NCI-H1092 treated with DMSO at 0.1 percent for 48 hours (cell line): ENCODE measurements at places on chromosomes 7 and 10.
A peak's percentile ranks its signal among the peaks of the same experiment; 100 is the strongest.

DNA sequence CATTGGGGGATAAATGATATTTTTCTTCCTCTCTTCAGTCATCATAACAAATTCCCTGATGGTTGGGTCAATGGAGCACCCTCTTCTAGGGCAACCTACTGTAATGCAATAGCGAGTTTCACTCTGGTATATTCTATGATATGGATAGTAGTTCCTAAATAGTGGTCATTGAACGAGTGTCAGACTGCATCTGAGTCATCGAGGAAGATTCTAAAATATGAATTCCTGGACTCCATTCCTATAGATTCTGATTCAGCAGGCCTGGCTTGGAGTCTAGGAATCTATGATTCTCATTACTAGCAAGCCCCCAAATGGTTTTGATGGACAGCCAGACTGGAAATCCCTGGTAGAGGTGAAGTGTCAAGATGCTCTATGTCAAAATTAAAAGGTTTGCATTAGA, 254.5 kb downstream of the BUB3 start:
- DNase-seq = no peak

GRCh38 chr10:121088524-121088923, 237.4 kb downstream of the WDR11 start:
- DNase-seq = peak; percentile 6

GRCh38 chr10:80894797-80895467, 357.2 kb downstream of the SH2D4B start:
- DNase-seq = no peak

GRCh38 chr7:1802899-1803298, 132.8 kb downstream of the ELFN1 start:
- DNase-seq = no peak

- peak; percentile 81 for DNase-seq
Measured at GRCh38 chr10:35271086-35271858, 65.0 kb upstream of the CCNY start.

DNA sequence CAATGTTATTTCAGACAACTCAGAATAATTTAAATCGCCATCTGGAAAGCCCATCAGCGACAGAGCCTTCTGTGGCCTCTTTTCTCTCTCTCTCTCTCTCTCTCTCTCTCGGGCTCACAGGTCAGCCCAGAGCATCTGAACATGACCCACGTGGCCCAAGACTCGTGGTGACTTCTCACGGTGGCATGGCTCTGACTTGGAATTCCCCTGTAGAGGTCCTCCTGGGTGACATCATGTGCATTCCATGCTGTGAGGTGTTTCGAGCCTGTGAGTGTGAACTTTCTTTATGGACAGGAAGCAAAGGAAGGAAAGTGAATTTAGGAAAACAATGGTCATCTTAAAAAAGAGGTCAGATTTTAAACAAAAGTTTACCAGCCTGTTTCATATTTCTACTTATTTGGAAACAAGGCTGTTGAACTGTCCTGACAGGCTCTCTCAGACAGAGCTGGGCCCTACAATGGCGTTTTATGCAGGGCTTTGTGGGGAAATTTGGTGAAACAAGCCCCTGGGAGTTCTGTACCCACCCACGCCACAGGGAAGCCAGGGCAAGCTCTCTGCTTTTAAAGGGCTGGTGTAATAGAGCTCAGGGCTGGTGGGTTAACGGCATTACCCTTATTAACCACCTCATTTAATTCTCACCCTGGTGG, 359.7 kb upstream of the ZNF32 start:
- DNase-seq = no peak

DNA sequence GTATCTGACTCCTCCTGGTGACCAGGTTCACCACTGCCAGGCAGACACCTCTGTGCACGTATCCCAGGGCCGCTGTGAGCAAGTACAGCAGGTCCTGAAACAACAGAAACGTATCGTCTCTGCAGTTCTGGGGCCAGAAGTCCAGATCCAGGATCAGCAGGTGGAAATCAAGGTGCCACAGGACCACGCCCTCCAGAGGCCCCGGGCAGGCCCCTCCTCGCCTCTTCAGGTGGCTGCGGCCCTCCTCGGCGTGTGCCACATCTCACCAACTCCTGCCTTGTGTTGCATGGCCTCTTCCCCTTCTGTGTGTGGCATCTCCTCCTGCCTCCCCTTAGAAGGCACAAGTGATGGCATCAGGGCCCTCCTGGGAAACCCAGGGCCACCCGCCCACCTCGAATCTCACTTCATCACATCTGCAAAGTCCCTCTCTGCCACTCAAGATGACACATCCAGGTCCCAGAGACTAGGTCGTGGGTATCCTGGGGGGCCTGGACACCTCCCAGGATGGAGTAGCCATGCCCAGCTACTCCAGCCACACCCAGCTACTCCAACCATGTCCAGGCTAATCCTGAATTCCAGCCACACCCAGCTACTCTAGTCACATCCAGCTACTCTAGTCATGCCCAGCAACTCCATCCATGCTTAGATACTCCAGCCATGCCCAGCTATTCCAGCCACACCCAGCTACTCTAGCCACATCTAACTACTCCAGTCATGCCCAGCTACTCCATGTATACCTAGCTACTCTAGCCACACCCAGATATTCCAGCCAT, 52.6 kb upstream of the DNAAF5 start:
- no peak for DNase-seq

- no peak for DNase-seq
Measured at GRCh38 chr10:87849001-87849400, 14.3 kb downstream of the KLLN start.
